ENCODE measurements at places on chromosomes 2 and 18.
A peak's percentile ranks its signal among the peaks of the same experiment; 100 is the strongest.

DNA sequence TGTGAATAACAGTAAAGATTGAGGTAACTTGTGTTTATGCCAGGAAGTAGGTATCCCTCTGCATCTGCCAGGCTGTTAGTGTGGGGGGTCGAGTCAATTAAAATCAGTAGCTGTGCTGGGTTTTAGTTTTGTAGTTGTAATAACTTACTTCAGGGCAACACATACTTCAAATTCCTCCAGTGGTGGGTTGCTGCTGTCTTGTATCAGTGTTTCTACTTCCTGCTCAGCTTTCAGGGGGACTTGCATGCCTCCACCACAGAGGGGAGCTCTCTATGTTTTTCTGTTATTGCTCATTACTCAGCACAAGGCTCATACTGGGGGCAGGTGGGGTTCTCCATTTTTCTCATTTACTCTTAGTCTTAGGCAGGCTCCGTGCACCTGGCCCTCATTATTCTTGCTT, 136.8 kb downstream of the CAPN13 start:
- no peak for DNase-seq

- DNase-seq = no peak
Observed at GRCh38 chr2:44250376-44250775, 24.9 kb upstream of the SLC3A1 start.

GRCh38 chr2:190909680-190910079, 29.1 kb downstream of the GLS start:
- no peak for DNase-seq

DNA sequence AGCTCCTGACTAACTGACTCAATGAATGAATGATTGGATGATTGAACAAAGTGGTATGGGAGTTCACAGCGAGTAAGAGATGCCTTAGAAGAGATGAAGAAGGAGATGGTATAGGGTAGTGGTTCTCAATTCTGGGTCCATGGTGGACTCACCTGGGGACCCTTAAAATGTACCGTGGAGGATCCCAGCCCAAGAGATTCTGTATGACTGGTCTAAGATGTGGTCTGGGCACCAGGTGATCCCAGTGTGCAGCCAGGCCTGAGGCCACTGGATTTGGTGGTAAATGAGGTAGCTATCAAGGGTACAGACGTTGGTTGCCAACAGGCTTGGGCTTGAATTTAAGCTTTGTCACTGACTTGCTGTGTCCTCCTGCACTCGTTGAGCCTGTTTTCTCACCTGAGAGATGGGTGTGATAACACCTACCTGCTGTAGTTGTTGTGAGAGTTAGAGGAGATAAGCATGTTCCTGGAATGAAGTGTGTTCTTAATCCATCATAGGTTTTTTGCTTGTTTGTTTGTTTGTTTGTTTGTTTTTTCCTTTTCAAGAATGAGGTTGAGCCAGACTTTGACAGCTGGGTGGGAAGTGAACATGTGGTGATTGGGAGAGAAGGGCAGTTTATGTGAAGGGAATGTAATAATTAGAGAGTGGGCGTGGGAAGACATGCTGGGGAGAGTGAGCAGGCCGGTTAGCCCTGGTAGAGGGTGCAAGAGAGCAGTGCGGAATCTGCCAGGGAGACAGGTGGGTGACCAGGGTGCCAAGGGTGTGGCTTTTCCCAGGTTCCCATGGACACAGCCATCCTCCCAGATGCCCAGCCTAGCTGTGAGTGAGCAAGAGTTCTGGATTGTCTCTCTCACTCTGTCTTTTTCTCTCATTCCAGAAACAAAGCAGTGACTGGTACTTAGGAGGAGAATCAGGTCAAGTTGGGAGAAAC, 31.4 kb upstream of the IL1B start:
- DNase-seq = no peak

GRCh38 chr2:170503971-170504809, 210.9 kb upstream of the SP5 start:
- peak; percentile 66 for DNase-seq

- no peak for DNase-seq
Observed at GRCh38 chr18:45173799-45174519, 441.3 kb upstream of the SLC14A2 start.

- DNase-seq = no peak
Observed at GRCh38 chr2:26941486-26941885, 29.0 kb upstream of the MAPRE3 start.

- DNase-seq = peak; percentile 70
Observed at GRCh38 chr2:193695367-193695766, 1500.6 kb upstream of the TMEFF2 start.

GRCh38 chr2:197293252-197294007, 17.1 kb downstream of the ANKRD44 start:
- no peak for DNase-seq

- DNase-seq = peak; percentile 84
Observed at GRCh38 chr2:9897331-9897737, 54.1 kb downstream of the TAF1B start.

- no peak for DNase-seq
Observed at GRCh38 chr2:97951155-97951680, 44.5 kb downstream of the TMEM131 start.

DNA sequence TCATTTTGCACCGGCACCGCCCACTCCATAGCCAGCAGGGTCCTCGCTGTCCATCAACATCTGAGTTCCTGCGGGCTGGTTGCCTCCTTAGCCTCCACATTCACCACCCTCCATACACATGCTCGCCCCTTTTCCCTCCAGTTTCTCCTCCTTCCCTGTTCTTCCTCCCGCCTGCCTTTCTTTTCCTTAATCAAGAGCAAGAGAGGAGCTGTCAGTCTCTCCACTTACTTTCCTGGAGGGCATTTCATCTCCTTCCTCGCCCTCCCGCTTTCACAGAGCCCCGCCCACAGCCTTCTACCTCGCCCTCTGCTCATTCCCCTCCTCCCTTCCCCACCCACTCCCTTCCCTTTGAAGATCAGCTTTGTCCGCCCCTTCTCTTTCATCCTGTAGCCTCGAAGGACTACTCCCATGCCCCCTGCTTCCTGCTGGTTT, 13.8 kb upstream of the ZBTB7C start:
- DNase-seq = no peak

DNA sequence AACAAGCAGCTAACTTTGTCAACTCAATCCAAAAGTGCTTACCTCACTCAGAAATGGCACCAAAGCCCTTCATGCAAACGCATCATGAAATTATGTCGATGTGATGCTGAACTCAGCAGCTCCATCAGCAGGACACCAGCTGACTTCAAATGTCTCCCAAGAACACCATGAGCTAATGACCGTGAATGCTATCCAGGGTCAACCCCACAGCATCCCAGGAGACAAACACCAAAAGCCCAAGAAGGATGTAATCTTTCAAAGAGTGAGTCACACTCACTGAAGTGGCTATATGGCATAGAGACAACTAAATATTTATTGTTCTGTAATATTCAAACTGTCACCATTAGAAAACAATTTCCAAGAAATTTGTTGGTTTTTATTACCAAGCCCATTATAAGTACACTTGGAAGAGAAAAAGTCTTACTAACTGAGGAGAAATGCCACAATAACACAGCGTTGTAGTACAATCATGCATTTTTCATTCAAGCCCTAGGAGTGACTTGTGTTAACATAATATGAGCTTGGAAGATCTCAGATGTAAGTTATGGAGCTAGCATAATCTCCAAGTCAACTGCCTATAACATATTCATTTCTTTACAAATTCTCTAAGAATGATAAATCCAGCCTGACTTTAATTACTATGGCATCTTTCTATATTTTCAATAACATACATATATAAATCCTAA, 165.0 kb upstream of the CCDC68 start:
- no peak for DNase-seq

DNA sequence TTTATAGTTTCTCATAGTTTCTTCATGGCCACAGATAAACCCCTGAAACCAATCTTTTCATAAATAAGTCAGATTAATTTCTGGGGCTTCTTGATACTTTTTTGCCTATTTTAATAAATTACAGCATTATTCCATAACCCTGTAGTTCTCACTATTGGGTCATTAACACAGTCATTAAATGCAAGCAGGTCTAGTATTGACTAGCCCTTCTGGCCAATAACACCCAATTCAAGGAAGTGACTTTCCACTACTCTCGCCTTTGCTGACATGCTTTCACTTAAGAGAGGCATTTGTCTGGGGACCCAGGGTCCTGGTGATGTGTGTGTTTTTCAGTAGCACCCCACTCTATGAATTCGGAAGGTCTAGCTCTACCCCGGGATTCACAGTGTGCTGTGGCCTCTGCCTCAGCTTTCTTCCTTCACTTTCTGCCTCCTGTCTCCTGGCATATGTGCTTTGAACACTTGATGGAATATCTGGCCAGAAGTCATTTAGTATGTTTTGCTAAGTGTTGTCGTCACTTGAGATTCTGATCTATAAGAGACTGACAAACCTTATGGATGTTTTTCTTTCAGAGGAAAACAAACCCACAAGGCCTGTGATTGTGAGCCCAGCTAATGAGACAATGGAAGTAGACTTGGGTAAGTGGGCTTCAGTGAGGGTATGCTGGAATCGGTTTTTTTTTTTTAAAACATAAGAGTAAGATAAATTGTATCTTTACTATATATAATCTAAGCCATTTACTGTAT, 18.6 kb upstream of the IL1RL2 start:
- no peak for DNase-seq

DNA sequence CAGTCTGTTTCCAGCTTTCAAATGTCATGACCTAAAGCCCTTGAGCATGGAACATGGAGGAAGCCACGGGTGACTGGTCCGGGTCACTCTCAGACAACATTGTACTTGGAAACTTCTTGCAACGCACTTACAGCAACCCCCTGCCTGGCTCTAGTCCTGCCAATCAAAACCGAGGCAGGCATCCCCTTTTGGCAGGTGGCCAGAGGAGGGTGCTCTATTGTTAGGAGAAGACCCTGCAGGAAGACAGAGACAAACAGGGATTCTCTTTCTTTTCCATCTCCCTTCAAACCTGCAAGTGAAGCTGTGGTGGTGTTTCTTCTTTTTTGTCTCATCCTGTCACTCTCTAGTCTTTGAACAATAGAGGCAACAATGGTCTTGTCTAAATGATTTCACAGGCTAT, 667.2 kb downstream of the ZEB2 start:
- DNase-seq = no peak

GRCh38 chr2:226993171-226993570, 157.3 kb downstream of the RHBDD1 start:
- DNase-seq = no peak

DNA sequence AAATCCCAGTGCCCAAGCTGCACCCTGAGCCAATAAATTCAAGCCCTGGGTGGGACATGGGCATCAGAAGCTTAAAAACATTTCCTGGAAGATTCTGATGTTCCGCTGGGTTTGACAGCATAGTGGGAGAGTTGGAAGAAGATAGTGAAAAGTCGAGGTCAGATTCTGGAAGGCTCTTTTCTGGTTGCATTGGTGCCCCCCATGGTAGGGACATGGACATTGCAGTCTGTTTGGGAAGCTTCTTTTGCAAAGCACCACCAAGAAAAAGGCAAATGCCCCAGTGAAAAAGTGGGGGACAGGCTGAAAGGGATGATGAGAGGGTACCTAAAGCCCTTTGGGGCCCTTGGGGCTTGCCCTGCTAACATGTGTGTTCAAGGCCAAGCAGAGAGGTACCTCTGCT, 21.0 kb downstream of the MERTK start:
- peak; percentile 22 for DNase-seq

GRCh38 chr2:26189123-26189522, 16.2 kb downstream of the GAREM2 start:
- no peak for DNase-seq

DNA sequence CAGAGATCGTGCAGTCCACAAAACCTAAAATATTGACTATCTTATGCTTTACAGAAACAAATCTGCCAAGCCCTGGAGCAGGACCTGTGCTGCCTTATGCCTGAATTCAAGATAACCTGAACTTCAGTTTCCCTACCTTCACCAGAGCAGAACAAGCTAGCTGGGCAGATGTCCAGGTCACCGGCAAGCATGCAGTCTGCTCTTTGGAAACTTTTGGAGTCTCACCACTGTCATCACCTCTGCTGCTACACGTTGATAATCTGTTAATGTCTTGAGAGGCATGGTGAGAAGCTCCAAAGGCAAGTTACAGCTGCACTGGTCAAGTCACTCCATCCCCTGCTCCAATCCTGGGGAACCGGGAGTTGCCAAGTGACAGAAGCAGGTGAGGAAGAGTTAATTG, 354.2 kb downstream of the RBM43 start:
- no peak for DNase-seq

- no peak for DNase-seq
Observed at GRCh38 chr2:161992531-161992930, 81.5 kb downstream of the DPP4 start.

GRCh38 chr18:78293540-78293939, 686.1 kb upstream of the SALL3 start:
- no peak for DNase-seq

GRCh38 chr18:10322004-10322403, 132.4 kb upstream of the APCDD1 start:
- no peak for DNase-seq

Data from endothelial cell of umbilical vein (primary cell).